LoVo (cell line): ENCODE measurements at places on chromosomes 2 and 18.

DNA sequence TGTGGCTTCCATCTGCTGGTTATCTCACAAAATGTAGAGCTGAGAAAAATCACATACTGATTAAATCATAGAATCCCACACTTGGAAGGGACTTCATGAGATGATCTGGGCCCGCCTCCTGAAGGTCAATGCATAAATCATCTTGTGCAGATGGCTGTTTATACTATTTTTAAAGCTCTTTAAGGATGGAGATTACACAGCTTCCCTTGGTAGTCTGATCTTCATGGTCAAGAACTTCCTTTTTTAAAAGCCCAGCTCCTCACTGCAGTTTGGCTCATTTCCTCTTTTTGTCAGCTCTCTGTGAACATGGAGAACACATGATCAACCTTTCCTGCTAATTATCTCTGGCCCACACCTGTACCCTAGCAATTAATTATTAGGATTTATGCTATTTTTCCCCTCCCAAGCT lies 25.9 kb downstream of the GCG start:
- no peak for DNase-seq

- no peak for DNase-seq
These were observed 41.6 kb downstream of the FER1L5 start for GRCh38 chr2:96683972-96684820.

DNA sequence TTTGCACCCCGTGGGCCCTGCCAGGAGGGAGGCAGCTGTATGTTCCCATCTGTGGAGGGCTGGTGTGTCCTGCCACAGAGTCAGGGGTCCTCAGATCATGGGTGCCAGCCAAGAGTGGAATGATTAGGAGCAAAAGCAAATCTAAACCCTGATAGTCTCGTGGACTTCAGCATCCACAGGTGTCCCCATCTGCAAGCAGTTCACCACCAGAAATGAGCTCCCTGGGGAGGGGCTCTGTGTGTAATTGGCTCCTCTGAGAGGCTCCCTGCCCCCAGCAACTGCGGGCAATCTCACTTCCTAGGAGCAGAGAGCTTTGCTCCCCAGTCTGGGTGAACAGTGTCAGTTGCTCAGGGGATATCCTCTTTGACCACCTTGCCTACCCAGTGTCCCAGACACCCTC lies 78.1 kb downstream of the HNRNPLL start:
- DNase-seq = no peak

DNA sequence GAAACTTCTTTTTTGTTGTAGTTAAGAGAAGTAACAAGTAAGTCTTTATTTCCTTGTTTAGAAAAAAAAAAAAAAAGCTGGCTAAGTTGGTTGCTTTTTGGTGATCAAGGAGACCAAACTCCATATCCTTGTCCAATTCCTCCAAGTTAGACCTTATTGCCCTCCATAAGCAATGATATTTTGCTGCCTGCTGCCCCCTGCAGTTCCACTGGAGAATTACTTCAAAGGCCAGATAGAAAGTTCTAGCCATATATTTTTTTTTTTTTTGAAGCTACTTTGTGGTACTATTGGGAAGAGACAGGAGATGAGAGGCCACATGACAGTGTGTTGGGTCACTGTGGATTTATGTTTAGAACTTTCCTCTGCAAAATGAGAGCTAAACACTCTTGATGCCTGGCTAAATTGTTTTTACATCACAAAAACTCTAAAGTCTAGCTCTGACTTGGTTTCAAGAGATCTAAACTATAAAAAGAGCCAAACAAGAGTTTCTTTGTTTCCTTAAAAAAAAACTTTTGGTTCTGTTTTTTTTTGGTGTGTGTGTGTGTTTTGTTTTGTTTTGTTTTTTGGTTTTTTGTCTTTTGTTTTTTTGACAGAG lies 80.7 kb upstream of the RASGRP3 start:
- peak; percentile 14 for DNase-seq

GRCh38 chr2:114642166-114642770 lies 199.8 kb downstream of the DPP10 start:
- DNase-seq = no peak

DNA sequence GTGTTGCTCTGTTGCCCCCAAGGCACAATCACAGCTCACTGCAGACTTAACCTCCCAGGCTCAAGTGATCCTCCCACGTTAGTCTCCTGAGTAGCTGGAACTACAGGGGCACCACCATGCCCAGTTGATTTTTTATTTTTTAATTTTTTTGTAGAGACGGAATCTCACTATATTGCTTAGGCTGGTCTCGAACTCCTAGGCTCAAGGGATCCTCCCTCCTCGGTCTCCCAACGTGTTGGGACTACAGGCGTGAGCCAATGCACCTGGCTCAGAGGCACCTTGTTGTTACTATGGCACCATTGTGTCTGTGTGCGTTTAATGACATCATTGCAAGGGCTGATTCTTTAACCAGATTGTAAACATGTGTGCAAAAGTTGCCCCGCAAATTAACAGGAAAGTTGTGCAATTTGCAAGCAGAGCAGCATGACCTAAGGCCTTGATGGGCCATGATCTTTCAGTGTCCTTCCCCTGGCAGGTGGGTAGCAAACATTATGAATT lies 22.6 kb downstream of the TCF23 start:
- DNase-seq = no peak

- DNase-seq = peak; percentile 35
These were observed 90.3 kb upstream of the MAP3K20 start for GRCh38 chr2:172985139-172985892.

DNA sequence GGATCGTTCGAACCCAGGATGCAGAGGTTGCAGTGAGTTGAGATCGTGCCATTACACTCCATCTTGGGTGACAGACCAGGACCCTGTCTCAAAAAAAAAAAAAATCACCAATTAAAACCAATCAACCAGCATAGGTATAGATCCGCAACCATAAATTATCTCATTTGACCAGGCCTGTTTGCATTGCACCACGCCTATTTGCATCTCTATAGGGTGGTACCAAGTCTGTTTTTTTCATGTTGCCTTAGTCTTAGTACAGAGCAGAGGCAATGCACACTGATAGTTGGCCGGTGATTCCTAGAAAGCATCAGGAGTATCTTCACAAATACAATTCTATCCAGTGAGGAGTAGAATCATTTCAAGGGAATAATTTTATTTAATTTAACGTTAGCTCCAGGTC lies 9.3 kb upstream of the NPC1 start:
- DNase-seq = no peak

GRCh38 chr2:232315923-232316299 lies 62.6 kb upstream of the ALPP start:
- DNase-seq = no peak

GRCh38 chr18:40235836-40236235 lies 1719.2 kb upstream of the PIK3C3 start:
- DNase-seq = no peak

DNA sequence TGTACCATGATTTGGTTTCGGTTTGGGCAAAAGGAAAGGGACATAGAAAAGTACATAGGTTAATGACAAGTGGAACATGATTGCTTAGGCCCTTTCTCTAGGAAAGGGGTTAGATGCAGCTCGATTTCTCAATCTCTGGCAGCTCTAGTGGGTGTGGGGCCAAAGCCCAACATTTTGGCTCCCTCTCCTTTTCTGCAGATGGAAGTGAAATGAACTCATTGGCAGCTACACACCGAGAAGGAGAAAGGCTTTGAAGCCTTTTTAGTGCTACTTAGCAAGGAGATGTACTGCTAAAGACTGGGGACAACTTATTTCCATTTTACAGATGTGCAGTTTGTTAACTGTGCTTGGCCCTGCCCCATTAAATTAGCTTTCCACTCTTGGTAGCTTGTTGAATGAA lies 93.8 kb downstream of the LYPD6B start:
- DNase-seq = no peak

DNA sequence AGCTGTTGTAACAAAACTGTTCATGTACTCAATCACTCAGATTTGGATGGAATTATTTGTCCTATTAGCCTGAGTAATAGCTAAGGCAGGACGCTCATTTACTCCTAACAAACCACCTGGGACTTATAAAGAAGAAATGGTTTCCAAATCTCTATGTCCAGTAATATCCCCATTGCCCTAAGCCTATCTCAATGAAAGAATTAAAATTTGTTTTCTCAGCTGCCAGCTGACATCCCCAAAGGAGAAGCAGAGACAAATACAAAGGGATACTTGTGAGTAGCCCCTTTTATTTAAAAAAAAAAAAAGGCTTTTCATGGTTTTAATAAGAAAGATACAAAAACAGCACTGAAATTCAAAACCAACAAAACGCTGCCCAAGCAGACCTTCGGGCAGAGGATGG lies 211.4 kb upstream of the PARD3B start:
- DNase-seq = no peak

DNA sequence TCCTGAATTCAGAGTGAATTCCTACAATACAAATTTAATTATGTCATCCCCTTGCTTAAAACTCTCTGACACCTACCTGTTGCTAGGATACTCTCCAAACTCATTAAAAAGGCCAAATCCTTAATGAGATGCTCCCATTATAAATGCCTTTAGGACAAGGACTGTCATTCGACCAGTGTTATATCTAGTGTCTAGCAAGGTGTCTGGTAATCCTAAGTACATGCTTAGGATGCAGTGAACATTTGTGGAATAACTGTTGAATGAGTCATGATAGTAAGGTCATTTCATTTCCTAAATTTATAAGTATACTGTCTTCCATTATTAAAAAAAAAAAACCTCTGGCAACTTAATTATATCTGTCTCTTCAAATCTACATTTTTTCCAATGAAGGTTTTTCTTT lies 588.9 kb upstream of the NRXN1 start:
- DNase-seq = no peak

- DNase-seq = no peak
These were observed 311.6 kb upstream of the REV1 start for GRCh38 chr2:99801327-99801901.
